ENCODE measurements at places on chromosomes 6 and 20.

DNA sequence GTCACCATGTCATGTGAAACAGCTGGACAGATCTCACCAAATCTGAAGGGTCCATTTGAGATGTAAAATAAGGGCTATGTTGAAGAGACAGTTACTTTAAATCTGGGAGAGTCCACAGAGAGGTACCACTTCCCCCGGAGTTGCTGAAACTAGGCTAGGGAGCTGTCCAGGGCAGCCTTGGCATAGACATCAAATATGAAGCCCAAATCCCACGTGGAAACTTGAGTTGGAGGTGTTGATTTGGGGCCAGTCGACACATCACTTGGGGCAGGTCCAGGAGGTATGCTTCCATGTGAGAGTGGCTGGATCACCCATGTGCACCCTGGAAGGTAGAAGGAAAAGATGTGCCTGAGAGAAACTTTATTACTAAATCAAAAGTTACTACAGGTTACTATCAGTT is 12.0 kb upstream of the SERPINB9 start:
- DNase-seq = no peak

GRCh38 chr6:154113392-154113791 is 74.4 kb downstream of the OPRM1 start:
- DNase-seq = no peak

GRCh38 chr20:39480276-39481043 is 518.3 kb downstream of the DHX35 start:
- DNase-seq = no peak

- DNase-seq = no peak
Observed at GRCh38 chr6:28868873-28869272, 54.9 kb downstream of the TRIM27 start.

DNA sequence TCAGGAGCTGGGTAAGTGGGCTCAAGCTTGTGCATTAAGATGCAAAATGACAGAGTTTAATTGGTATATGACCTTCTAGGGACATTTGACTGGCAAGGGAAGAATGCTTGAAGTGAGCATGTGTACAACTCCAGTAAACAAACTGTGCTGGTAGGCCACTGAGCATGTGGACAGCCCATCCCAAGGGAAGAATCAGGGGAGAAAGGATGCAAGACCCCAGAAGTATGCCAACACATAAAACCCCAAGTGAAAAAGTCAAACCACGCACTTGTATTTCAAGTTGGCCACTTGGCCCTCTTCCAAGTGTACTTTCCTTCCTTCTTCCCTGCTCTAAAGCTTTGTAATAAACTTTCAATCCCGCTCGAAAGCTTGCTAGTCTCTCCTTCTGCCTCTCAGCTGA is 10.4 kb upstream of the THBD start:
- no peak for DNase-seq

- DNase-seq = no peak
Observed at GRCh38 chr6:13524801-13525508, 37.6 kb upstream of the GFOD1 start.
